ENCODE measurements at places on chromosomes 5 and 9.

- no peak for DNase-seq
Measured at GRCh38 chr5:169157064-169157463, 143.9 kb downstream of the SLIT3 start.

GRCh38 chr9:105502276-105502675 is 54.4 kb downstream of the FSD1L start:
- no peak for DNase-seq

GRCh38 chr5:99441235-99441634 is 512.4 kb upstream of the CHD1 start:
- DNase-seq = no peak

DNA sequence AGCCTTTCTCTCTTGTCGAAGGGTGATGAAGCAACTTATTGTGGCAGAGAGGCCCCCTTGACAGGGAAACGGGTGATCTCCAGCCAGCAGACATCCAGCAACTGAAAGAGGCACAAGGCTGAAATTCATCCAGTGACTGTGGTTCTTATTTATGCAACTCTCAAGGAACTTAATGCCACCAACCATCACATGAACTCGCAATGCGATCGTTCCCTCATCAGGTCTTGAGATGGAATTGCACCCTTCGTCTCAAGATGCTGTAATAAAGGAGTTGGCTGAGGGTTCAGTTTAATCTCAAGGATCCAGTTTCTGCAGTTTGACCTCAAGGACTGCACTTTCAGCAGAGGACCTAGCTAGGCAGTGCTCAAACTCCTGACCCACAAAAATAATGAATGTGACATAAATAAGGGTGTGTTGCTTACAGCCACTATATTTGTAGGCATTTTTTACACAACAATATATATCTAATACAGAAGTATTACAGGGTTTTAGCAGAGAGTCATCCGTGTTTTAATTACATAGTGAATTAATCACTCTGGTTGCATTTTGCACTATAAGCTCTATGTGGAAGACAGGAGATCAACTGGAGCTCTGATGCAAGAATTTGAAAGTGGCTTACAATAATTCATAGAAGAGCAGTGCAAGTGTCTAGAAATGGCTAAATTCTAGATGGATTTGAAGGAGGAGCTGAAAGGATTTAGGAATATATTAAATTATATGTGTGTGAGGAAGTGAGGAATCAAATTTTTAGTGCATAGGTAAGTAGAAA is 957.8 kb upstream of the CTNND2 start:
- no peak for DNase-seq

DNA sequence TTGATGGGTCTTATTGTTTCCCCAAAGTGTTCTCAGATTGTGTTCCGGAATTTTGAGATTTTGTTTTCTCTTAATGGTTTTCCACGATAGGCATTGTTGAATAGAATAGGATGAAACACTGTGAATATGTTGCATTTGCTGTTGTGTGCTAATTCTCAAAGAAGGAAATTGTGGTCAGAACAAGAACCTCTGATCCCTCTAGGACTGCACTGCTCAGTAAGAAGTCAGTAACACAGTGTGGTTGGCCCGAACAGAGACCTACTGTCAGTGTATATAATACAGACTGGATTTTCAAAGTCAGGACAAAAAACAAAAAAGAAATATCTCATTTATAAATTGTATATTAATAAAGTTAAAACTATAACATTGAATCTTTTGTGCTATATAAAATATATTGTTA is 494.8 kb downstream of the MAT2B start:
- no peak for DNase-seq

DNA sequence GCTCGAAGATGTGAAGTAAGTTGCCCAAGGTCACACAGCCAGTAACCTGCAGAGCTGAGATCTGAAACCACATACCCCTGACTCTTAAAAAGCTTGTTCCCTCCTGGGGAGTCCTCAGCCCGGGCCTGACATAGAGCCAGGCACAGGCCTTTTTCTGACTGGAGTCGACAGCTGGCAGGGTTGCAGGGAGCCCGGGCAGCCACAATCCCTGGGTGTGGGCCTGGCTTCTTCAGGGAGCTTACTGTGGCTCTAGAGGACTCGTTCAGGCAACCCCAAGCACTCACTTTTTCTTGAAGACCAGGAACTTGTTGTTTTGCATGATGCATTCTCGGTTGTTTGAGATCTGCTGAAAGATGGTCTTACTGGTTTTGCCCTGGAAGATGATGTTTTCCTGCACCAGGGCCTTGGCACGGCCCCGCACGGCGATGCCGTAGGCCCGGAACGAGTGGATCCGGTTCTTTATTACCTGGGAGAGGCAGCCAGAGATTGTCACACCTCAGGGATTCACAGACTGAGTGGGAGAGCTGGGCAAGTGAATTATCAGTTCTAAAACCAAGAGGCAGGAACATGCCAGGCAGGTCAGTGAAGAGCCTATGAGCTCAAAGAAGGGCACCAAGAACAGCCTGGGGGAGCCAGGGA is 30.0 kb downstream of the POLR1E start:
- DNase-seq = no peak

GRCh38 chr9:36961561-36962325 is 72.3 kb downstream of the PAX5 start:
- DNase-seq = peak; percentile 19

DNA sequence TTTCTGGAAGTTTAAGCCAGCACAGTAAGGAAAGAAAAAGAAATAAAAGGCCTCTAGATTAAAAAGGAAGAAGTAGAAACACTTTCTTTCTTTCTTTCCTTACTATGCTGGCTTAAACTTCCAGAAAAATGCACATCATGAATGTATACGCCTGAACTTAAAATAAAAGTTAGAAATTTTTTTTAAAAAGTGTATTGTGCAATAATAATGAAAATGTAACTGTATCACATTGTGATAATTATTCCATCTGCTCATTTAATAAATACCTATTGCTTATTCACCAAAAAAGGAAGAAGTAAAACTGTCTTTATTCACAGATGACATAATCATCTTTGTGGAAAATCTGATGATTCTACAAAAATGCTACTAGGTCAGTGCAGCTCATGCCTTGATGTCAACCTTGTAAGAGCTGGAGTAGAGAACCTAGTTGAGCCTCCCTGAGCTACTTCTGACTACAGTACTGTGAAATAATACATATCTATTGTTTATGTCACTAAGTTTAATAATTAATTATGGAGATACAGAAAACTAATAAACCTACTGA is 49.4 kb downstream of the MCTP1 start:
- DNase-seq = no peak

DNA sequence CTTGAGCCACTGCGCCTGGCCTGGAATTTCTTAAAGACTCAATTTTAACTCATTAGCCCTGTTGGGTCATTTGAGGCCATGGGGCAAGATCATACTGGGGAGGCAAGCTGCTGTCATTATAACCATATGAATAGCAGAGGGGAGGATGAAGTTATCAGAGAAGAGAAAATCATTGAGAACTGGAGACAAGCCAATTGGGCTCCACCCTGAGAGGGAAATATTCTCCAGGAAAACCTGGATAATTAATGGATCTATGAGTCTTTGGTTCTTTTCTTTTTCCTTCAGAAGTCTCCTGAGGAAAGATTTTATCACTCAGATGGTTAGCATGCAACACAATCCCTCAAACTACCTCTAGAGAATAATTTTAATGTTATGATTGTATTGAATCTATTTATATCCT is 569.6 kb upstream of the TUSC1 start:
- no peak for DNase-seq

DNA sequence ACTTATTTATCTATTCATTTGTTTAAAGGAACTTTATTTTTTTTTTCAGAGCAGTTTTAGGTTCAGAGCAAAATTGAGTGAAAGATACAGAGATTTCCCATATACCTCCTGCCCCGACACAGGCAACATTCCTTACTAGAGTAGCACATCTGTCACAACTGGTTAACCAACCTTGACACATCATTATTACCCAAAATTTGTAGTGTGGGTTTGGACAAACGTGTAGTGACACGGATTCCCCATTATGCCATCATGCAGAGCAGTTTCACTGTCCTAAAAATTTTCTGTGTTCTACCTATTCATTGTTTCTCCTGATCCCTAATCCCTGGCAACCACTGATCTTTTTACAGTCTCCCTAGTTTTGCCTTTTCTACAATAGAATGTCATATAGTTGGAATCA is 57.3 kb upstream of the LHFPL2 start:
- no peak for DNase-seq

GRCh38 chr5:151107738-151108520 is 27.1 kb upstream of the TNIP1 start:
- no peak for DNase-seq

GRCh38 chr5:133552925-133553525 is 59.3 kb downstream of the FSTL4 start:
- DNase-seq = peak; percentile 79

DNA sequence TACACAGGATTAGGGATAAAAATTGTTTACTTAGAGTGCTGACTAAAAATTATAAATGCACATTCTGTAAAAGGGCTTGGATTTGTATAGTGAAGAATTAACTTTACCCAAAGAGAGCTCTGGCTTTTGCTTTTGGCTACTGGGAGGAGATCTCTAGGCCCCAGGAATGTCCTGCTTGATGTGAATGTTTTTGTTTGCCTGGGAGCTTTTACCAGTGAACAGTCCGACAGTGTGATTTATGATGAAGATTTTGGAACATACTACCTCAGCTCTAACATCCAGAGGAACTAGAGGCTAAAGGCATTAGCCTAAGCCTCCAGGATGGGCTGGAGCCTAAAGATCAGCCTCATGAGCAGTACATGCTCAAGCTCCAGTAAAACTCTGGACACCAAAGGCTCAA is 103.7 kb upstream of the RFX3 start:
- DNase-seq = no peak

DNA sequence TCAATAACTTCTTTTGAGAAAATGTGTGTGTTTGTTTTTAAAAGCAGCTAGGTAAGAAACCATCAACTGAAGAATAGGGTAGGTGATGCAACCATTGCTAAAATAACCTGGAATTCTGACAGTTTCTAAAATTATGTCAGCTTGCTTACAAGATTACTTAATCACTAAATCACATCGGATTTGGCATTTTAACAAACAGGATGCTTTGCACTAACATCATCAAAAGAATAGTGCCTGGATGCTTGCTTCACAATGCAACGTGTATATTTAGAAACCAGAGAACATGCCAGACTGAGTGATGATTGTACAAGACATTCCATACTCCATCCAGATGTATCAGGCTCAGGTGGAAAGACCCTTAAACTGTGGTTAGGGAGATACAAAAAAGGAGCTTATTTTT is 43.9 kb downstream of the PAM start:
- DNase-seq = no peak

- DNase-seq = no peak
Measured at GRCh38 chr5:4547547-4547946, 592.6 kb upstream of the ADAMTS16 start.

GRCh38 chr9:133951265-133951664 is 40.9 kb downstream of the VAV2 start:
- DNase-seq = no peak

GRCh38 chr5:103923616-103924168 is 361.1 kb upstream of the NUDT12 start:
- no peak for DNase-seq

DNA sequence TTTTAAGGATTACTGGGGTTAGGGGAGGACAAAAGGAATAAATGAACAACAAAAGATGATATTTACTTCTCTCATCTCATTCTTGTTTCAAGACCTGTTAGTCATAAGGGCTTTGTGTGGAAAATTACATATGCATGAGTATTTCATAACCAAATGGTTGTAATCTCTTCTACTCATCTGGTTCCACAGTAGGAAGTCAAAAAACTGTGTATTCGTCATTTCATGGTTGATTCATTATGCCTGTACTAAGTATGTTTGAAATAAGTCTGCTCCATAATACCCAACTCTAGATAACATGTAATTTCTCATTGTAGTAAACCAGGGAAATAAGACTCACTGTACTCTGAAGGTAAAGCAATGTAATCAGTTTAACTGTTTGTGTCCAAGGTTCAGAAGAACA is 212.9 kb downstream of the ARRDC3 start:
- DNase-seq = no peak

DNA sequence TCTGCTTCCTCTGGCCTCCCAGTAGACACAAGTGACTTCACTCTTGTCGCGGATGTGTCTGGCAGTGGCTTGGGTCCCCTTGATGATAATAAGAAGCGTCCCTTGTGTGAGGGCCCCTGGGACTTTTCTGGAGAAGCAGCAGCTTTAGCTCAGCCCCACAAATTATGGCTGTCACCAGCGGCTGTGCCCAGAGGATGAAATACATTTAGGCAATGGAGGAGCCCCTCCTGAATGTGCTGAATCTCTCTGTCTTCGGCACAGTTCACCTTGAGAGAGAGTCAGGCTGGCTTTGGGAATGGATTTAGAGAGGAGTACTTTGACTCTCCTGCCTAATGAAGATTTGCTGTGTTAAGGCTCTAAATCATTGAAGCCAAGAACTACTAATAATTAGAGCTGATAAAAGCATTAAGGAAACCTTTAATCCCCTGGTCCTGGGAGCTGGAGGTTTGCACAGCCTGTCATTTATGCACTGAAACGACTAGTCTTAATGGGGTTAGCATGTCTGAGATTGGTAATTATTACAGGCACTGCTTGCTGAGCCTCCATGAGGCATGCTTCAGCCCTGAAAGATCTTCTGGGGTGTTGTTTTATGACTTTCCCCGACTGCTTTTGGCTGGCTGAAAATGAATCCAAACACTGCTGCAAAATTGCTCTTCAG is 127.0 kb downstream of the TENT4A start:
- no peak for DNase-seq

- DNase-seq = no peak
Measured at GRCh38 chr9:78031444-78031892, at the start of gene GNAQ. TSS of gene GNAQ (minus strand) at chr9:78031811. CDS start at chr9:78031235, 576 bp downstream.

DNA sequence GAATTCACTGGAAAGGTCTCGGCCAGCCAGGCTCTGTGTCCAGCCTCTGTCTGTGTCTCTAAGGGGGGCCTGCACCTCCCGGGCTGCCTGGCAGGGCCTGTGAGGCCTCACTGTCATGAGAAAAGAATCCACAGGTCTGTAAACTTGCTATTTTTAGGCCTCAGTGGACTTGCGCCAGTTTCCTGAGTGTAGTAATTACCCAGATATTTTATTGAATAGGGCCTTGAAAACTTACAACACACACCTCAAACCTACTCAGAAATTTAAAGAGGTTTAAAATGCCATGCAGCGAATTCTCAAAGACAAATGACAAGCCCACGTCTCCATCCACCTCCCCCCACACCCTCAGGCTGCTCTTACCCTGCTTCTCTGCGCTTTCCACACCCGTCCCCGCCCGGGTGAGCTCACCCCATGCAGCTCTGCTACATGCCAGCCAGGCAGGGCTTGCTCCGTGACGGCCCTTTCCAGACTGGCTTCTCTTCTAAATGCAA is 8.8 kb upstream of the TENT4A start:
- DNase-seq = no peak

- DNase-seq = no peak
Measured at GRCh38 chr9:93464876-93465275, 11.5 kb upstream of the FAM120AOS start.

DNA sequence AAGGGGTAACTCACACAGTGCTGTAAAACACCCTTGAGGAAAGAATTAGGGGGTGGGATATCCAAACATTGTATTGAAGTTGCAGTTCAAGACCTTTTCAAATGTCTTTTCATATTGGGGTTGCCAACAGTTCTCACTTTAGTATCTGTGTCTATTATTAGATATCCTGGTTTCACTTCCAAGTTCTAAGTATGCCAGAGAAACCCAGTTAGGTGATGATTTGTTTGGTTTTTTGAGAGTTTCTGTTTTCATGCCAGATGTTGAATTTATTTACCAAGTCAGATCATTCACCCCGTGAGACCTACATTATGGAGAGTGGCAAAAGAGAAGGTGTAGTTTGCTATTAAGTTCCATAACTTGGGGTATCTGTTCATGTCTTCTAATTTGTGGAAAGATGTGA is 64.5 kb downstream of the C9orf152 start:
- no peak for DNase-seq

GRCh38 chr9:91949946-91950664 is at the start of gene ROR2:
TSS of gene ROR2 (minus strand) at chr9:91950228.
- DNase-seq = peak; percentile 37

- no peak for DNase-seq
Measured at GRCh38 chr5:72438141-72438540, 69.1 kb downstream of the ZNF366 start.

Data from activated naive CD4-positive, alpha-beta T cell treated with anti-CD3 and anti-CD28 coated beads for 36 hours (primary cell).